ENCODE measurements at places on chromosomes 12 and 14. TPM values are rescaled to one million over a fixed set of nuclear protein-coding genes. Genes with fewer than 3 reads are reported as not detected.

DNA sequence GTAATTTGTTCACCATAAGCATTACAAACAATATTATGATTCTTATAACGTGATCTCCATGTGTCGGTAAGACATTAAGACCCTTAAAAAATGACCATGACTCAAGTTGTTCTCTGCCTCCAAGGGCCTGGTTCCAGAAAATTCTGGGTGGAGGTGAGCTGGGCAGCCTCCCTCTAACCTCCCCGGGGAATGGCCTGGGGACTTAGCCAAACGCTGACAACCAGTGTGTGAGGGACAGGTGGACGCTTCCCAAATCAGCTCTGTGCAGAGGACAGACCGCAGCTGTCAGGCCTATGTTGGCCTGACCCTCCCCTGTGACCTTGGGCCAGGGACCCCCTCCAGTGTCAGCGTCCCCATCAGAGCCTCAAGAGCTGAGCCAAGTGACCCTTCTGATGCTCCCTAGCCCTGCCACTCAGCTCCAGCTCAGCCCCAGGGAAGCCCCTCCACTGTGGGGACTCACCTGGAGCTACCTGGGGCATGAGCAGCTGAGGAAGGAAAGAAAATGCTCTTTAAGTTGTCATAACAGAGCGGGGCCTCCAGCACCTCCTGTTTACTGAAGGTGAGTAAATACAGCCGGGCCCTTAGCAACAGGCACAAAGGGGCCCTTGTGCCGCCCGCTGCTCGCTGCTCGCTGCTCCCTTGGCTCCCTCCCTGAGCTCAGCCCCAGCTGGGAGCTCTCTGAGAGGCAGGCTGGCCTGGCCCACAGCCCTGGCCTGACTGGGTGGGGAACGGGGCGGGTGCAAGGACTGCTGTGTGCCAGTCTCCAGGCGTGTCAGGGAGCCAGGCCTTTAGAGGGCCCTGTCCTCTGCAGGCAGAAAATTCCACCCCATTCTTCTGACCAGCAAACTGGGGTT is 116.6 kb downstream of the CALM1 start:
- no peak for DNase-seq
- no peak overlapping the region for H3K27ac ChIP-seq
- peaks cover 11% of the 10 kb centered on the region for H3K27me3 ChIP-seq
- H3K36me3 ChIP-seq, result no peaks in the 10 kb centered on the region
- H3K4me3 ChIP-seq, result no peak overlapping the region
- no peaks in the 10 kb centered on the region for H3K4me1 ChIP-seq

- H3K27me3 ChIP-seq, result peaks cover 2% of the 10 kb centered on the region
- no peaks in the 10 kb centered on the region for H3K36me3 ChIP-seq
- H3K27ac ChIP-seq, result no peak overlapping the region
- no peak overlapping the region for H3K4me3 ChIP-seq
Observed at GRCh38 chr12:96883571-96883970, 23.5 kb upstream of the NEDD1 start.

MORN3 gene
- 3.5 TPM for total RNA-seq

GRCh38 chr12:118271183-118271582 is 101.5 kb downstream of the TAOK3 start:
- no peaks in the 10 kb centered on the region for H3K27me3 ChIP-seq
- no peak overlapping the region for H3K4me3 ChIP-seq
- DNase-seq, result no peak
- H3K27ac ChIP-seq, result no peak overlapping the region
- H3K4me1 ChIP-seq, result peaks cover 17% of the 10 kb centered on the region

GRCh38 chr12:127984386-127985055 is 282.4 kb upstream of the TMEM132C start:
- H3K27ac ChIP-seq, result no peak overlapping the region
- DNase-seq, result no peak
- H3K4me1 ChIP-seq, result no peaks in the 10 kb centered on the region
- no peaks in the 10 kb centered on the region for H3K27me3 ChIP-seq
- no peak overlapping the region for H3K4me3 ChIP-seq

DNA sequence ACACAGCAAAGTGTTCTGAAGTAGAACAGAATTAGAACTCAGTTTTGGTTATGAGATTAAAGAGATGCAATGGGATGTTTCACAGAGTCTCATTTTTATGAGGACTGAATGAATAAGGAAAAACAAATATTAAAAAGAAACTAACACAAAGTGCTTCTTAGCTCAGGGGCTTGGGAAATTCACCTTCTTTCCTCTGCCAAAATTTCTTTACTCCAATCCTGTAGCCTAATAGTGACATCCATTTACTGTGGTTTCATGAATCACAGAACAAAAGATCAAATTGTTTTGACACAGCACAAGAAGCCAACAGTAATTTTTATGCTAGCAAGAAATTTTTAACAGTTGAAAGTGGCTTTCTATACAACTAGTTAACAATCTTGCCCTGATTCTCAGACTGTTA is 37.7 kb downstream of the AREL1 start:
- no peaks in the 10 kb centered on the region for H3K27me3 ChIP-seq
- no peaks in the 10 kb centered on the region for H3K4me1 ChIP-seq
- DNase-seq, result no peak
- no peak overlapping the region for H3K27ac ChIP-seq

GRCh38 chr12:61757831-61758505 is 502.2 kb upstream of the USP15 start:
- H3K4me1 ChIP-seq, result no peaks in the 10 kb centered on the region
- no peak for DNase-seq
- H3K4me3 ChIP-seq, result no peak overlapping the region
- H3K36me3 ChIP-seq, result no peaks in the 10 kb centered on the region

LRRC10 gene
- total RNA-seq, result not detected

AKAP3 gene
- total RNA-seq, result 2.5 TPM

- peak; percentile 67 for DNase-seq
- peak overlapping the region; percentile 92 for H3K27ac ChIP-seq
- peaks cover 54% of the 10 kb centered on the region for H3K4me1 ChIP-seq
- H3K36me3 ChIP-seq, result no peaks in the 10 kb centered on the region
- H3K4me3 ChIP-seq, result peak overlapping the region; percentile 43
- peaks cover 3% of the 10 kb centered on the region for H3K27me3 ChIP-seq
Observed at GRCh38 chr12:57899010-57899662, 42.2 kb upstream of the ATP23 start.

- no peak overlapping the region for H3K27ac ChIP-seq
- H3K27me3 ChIP-seq, result no peaks in the 10 kb centered on the region
- no peak overlapping the region for H3K4me3 ChIP-seq
- no peaks in the 10 kb centered on the region for H3K4me1 ChIP-seq
- DNase-seq, result no peak
- H3K36me3 ChIP-seq, result no peaks in the 10 kb centered on the region
Observed at GRCh38 chr12:115223991-115224390, 540.0 kb upstream of the TBX3 start.

DNA sequence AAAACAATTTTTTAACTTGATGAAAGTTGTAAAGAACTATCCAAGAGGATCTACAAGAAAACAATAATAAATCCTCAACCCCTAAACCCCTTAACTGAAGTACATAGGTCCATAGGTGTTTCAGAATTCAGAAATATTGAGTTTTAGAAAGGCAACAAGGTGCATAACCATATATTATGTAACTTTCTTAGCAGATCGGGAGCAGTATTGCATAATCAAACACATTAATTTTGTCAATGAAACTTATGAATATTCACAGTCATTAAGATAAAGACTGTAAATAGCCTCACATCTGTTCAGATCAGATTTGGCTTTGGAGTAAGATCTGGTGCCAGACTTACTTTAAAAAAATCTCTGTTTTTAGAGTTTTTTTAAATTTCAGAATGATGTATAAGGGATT is 647.1 kb upstream of the FLRT2 start:
- no peaks in the 10 kb centered on the region for H3K27me3 ChIP-seq
- no peak overlapping the region for H3K4me3 ChIP-seq
- H3K36me3 ChIP-seq, result no peaks in the 10 kb centered on the region
- H3K4me1 ChIP-seq, result no peaks in the 10 kb centered on the region

GRCh38 chr14:67729072-67729885 is 27.6 kb downstream of the RDH12 start:
- no peak overlapping the region for H3K27ac ChIP-seq
- no peak overlapping the region for H3K4me3 ChIP-seq
- H3K36me3 ChIP-seq, result no peaks in the 10 kb centered on the region
- peaks cover 3% of the 10 kb centered on the region for H3K27me3 ChIP-seq
- H3K4me1 ChIP-seq, result no peaks in the 10 kb centered on the region

- H3K4me1 ChIP-seq, result peaks cover 5% of the 10 kb centered on the region
- no peak overlapping the region for H3K4me3 ChIP-seq
- H3K27ac ChIP-seq, result no peak overlapping the region
- no peaks in the 10 kb centered on the region for H3K27me3 ChIP-seq
- DNase-seq, result no peak
Observed at GRCh38 chr12:32043928-32044549, 62.6 kb upstream of the BICD1 start.

NANOG gene
- total RNA-seq, result not detected

- no peaks in the 10 kb centered on the region for H3K27me3 ChIP-seq
- no peak overlapping the region for H3K4me3 ChIP-seq
- DNase-seq, result no peak
- H3K36me3 ChIP-seq, result no peaks in the 10 kb centered on the region
- H3K4me1 ChIP-seq, result no peaks in the 10 kb centered on the region
Observed at GRCh38 chr14:87784386-87784785, 208.6 kb downstream of the GALC start.

DNA sequence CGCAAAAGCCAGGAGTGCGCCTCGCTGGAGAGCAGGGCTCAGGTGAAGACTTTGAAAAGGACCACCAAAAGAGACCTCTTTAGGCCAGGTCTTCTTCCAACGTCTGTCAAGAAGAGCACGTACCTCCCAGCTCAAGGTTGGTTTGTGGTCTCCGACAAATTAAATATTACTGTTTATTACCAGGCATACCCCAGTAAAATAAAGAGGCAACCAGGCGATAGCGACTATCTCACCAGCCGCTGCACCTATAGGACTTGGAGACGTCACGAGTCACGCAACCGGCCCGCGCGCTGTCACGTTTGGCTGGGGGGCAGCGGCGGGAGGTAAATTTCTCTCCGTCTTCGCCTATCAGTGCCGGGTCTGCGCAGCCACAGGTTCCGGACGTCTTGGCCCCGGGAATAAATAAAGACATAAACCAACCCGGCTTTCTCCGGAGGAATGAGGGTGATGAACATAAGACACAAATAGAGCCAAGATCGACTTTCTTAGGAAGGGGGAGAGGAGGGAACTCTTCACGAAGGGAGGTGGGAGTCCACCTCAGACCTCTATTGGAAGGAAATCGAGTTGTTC is 2.0 kb upstream of the TBX5 start:
- no peak overlapping the region for H3K4me3 ChIP-seq
- H3K4me1 ChIP-seq, result peaks cover 4% of the 10 kb centered on the region
- peaks cover 94% of the 10 kb centered on the region for H3K27me3 ChIP-seq
- H3K36me3 ChIP-seq, result peaks cover 4% of the 10 kb centered on the region
- peak overlapping the region; percentile 38 for H3K27ac ChIP-seq

KRT2 gene
- total RNA-seq, result 0.10 TPM

GRCh38 chr12:67449591-67450052 is 180.5 kb downstream of the CAND1 start:
- peak; percentile 8 for DNase-seq
- H3K4me1 ChIP-seq, result peaks cover 28% of the 10 kb centered on the region
- H3K27me3 ChIP-seq, result peaks cover 12% of the 10 kb centered on the region

- H3K4me3 ChIP-seq, result no peak overlapping the region
- no peak overlapping the region for H3K27ac ChIP-seq
- DNase-seq, result no peak
- no peaks in the 10 kb centered on the region for H3K27me3 ChIP-seq
Observed at GRCh38 chr12:56205445-56205844, 16.2 kb upstream of the SMARCC2 start.

GRCh38 chr12:76252031-76252430 is 96.2 kb downstream of the BBS10 start:
- no peak overlapping the region for H3K4me3 ChIP-seq
- H3K4me1 ChIP-seq, result no peaks in the 10 kb centered on the region
- no peak overlapping the region for H3K27ac ChIP-seq
- H3K36me3 ChIP-seq, result no peaks in the 10 kb centered on the region
- DNase-seq, result no peak

DNA sequence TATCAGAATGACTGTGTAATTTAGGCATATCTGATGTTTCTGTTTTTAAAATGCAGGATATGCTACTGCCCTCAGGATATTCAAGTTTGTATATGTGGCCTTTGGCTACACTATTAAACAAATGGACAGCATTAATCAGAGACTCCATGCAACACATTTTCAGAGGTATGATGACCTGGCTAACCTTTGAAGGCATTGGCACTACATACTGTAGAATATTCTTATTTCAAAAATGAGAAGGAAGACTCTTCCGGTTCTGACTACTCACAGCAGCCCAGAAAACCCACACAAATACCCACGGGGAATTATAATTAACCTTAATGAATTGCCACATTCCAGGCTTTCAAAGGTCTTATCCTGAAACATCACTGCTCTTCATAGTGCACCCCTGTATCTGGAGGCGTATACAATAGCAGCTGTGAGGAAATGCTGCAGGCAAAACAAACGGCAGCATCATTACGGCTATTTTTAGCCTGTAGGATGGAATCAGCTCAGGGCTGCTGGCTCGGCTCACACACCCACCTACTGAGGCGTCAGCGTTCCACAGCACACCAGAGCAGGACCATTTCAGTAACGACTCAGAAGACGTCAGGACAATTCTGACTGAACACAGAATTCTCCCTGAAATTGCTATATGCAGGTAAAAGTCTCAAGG is 648.5 kb downstream of the RPS29 start:
- no peak overlapping the region for H3K4me3 ChIP-seq
- no peaks in the 10 kb centered on the region for H3K27me3 ChIP-seq
- DNase-seq, result no peak
- no peaks in the 10 kb centered on the region for H3K4me1 ChIP-seq
- no peak overlapping the region for H3K27ac ChIP-seq
- no peaks in the 10 kb centered on the region for H3K36me3 ChIP-seq

ADAMTS20 gene
- total RNA-seq, result not detected

DNA sequence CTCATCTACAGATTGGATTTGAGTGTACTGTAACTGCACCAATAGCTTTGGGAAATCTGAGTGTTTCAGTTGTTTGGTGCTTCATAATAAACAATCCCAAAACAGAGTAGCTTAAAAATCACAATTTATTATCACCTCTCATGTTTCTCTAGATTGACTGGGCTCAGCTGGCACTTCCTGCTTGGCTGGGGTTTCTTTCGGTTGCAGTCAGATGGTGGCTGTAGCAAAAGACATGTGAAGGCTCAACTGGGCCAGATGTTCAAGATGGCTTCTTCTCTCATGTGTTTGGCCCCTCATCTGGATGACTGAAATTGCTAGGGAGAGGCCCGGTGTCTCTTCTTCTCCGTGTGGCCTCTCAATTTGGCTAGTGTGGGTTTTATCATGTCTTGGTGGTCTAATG is 12.1 kb upstream of the BMP4 start:
- H3K27me3 ChIP-seq, result peaks cover 28% of the 10 kb centered on the region
- H3K36me3 ChIP-seq, result no peaks in the 10 kb centered on the region
- no peaks in the 10 kb centered on the region for H3K4me1 ChIP-seq
- no peak for DNase-seq
- no peak overlapping the region for H3K4me3 ChIP-seq
- H3K27ac ChIP-seq, result no peak overlapping the region

GRCh38 chr14:34175574-34175973 is 224.7 kb upstream of the EGLN3 start:
- H3K27me3 ChIP-seq, result peaks cover 10% of the 10 kb centered on the region
- no peak overlapping the region for H3K4me3 ChIP-seq
- peak overlapping the region; percentile 15 for H3K27ac ChIP-seq
- no peak for DNase-seq
- H3K36me3 ChIP-seq, result no peaks in the 10 kb centered on the region

GRCh38 chr14:85527445-85528035 is 2.4 kb upstream of the FLRT2 start:
- H3K27ac ChIP-seq, result no peak overlapping the region
- H3K4me3 ChIP-seq, result no peak overlapping the region
- no peak for DNase-seq
- peaks cover 11% of the 10 kb centered on the region for H3K4me1 ChIP-seq
- peaks cover 54% of the 10 kb centered on the region for H3K27me3 ChIP-seq

GRCh38 chr12:47841501-47841900 is 21.8 kb upstream of the HDAC7 start:
- H3K4me3 ChIP-seq, result no peak overlapping the region
- peaks cover 17% of the 10 kb centered on the region for H3K4me1 ChIP-seq
- peaks cover 5% of the 10 kb centered on the region for H3K36me3 ChIP-seq
- no peak overlapping the region for H3K27ac ChIP-seq

Data from activated CD4-positive, alpha-beta T cell treated with anti-CD3 and anti-CD28 coated beads, Interleukin-2, amount 10 ng/mL, durations not matched to agents 7 days and 5 days (primary cell).